ENCODE measurements at places on chromosomes 4 and X.
A peak's percentile ranks its signal among the peaks of the same experiment; 100 is the strongest.

DNA sequence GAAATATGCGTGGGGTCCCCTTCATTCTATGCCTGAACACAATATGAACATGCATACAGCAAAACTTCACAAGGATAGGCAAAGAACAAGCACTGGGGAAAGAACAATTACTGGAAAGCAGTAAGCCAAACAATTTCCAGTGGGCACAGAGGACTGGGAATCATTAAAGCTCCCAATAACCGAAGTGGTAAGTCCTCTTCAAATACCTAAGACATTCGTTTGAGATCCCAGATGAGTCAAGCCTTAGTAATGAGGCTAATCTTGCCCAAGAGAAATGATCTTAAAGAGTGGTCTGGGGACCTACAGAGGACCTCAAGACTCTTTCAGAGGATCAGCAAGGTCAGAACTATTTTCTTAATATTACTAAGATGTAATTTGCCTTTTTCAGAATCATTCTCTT lies 28.6 kb downstream of the ANAPC10 start:
- no peak for DNase-seq

- no peak for DNase-seq
Measured at GRCh38 chr4:147366164-147366563, 114.7 kb upstream of the EDNRA start.

DNA sequence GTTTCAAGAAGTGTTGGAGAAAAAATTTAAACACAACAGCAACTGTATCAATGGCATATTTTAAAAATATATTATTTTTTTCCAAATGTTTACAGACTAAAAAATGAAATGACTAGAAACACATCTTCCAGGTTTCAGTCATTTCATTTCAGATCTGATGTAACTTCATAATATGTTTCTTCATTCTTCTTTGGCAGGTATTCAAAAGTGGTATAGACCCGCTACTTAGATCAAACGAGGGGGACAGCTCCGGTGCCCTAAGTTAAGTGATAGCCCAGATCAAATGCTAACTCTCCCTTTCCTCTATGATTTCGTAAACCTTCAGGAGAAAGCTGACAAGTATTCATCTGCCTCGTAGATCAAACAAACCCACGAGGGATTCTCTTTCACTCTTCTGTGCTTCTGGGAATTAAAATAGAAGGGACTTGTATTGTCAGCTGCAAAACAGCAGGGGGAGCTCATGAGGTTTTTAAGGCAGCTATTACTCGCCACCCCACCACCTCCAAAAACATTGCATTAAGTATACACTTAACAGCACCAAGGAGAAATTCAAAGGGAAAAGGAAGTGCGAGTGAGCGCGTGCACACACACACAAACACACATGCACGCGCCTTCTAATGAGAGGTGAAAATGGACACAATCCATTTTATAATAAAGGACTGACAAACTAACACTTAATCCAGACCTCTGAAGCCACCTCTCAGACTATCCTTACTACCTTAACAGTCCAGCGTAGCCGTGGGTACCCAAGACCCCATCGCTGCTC lies 21.4 kb downstream of the HELT start:
- peak; percentile 69 for DNase-seq

DNA sequence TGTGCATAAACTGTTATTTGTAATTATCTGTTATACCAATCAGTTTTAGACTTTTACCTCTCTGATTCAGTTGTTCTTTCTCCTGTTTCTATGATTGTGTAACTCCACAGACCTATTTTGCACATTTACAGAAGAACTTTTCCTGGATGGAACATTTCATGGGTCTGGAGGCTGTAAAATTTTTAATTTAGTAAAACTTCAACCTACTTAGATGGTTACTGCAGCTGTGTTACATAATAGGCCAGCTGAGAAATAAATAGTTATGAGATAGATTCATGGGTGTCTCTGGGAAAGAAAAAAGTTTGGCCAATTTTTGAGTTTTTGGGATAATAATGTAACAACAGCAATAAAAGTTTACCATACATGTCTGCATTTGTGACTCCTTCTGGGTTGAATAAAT lies 253.5 kb downstream of the ARHGAP24 start:
- no peak for DNase-seq

DNA sequence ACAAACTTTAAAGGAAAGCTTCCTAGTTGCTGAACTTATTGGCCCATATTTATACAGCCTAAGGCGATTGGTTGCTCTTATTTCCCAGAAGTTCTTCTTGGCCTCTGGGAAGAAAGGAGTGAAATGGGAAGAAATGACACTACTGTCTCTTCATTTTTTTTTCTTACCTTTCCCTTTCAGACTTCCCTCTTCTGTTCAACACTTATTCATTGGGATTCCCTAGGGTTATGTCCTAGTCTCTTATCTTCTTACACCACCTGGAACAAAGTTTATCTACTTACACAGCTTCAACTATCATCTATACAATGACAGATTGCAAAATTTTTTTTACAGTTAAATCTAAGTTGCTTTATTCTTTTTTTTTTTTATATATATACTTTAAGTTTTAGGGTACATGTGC lies 68.0 kb downstream of the SNX12 start:
- no peak for DNase-seq

DNA sequence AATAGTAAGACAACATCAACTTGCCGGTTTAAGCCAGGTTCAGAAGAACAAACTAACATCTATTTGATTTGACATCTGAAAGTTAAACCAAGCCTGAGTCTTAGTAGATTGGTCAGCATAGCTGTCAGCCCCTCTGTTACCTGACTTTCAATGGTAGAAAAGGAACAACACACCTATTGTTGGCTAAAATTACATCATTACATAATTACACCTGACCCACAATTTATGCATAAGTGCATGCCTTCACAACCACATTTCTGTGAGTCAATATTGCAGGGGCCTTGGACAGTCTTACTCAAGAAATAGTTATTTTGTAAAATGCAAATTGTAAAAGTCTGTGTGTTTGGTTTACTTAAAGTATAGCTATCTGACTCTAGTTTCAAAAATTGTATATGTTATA lies 36.2 kb downstream of the EGFL6 start:
- DNase-seq, result no peak

DNA sequence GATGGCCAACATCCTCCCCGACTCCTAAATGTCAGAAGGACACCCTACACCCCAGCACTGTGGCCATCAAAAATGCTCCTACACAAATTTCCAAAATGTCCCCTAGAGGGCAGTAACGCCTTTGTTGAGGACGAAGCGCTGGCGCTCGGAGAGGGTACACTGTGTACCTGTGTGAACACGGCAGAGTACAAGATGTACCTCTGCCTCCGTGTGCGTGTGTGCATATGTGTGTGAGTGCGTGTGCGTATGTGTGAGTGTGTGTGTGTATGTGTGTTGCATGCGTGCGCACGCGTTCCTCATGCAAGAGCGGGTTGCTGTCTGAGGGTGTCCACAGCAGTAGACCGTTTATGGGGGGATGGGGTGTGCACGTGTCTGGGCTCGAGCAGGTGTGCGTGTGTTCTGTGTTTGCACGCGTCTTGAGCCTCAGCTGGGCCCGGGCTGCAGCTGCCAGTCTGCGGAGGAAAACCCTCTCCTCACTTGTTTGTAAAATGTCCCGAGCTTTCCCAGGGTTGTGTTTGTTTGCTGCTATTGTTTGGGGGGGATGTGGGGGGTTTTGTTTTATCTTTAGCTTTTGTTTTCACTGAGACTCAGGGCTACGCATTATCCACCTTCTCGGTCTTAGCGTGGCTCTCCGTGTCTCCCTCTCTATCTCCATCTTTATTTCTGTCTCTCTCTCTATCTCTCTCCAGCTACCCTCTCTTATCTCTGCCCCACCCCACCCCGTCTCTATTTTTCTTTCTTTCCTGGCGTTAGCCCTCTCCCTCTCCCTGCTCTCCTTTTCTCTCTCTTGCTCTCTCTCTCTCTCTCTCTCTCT lies 10.4 kb upstream of the TSPYL2 start:
- DNase-seq, result peak; percentile 85

DNA sequence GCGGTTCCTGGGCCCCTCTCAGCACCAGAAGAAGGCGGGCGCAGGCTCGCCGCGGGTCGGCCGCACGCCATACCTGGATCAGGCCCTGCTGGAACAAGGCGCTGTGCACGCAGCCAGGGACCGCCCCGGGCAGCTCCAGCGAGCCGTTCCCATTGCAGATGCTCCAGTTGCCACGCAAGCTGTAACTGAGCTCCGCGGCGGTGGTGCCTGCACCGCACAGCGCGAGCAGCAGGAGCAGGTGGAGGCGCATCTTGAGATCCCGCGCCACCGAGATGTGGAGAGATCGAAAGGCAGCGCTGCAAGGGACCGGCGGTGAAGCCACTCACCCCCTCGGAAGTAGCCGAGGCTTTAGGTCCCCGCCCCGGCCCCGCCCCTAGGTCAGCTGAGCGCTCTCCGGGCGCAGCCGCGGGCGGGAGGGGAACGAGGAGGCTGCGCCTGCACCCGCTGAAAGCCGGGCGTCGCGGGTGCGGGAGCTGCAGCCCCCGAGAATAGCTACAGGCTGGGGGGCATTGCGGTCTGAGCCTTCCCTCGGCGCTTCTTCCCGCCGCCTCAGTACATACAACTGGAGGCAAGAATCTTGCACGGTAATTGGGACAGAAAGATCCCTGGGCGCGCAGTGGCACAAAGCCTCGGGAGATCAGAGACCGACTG lies at the start of gene MANBA:
Gene MANBA (minus strand): TSS at position 324 of the 651 bp plus-strand sequence. CDS start 74 bp downstream, at position 250.
- DNase-seq, result peak; percentile 93

- DNase-seq, result no peak
Measured at GRCh38 chr4:17578482-17578891, 1.5 kb downstream of the LAP3 start.

GRCh38 chr4:13866881-13867280 lies 239.4 kb upstream of the BOD1L1 start:
- DNase-seq, result no peak

DNA sequence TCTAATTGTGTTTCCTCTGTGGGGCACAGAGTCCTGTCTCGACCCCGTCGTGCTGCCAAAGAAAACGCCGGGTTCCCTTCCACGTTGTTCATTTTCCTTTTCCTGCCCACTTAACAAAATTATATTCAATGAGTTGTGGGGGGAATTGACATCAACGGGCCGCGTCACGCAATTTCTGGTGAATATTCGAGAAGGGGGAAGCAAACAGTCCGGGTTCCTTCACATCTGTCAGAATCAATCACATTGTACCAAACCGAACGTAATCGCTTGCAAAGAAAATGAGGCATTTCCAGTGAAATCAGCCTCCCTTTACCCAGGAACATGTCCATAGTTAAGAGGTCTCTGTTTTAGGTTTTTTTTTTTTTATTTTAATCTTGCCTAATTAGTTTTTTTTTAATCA lies 243.5 kb downstream of the SHOX start:
- no peak for DNase-seq

DNA sequence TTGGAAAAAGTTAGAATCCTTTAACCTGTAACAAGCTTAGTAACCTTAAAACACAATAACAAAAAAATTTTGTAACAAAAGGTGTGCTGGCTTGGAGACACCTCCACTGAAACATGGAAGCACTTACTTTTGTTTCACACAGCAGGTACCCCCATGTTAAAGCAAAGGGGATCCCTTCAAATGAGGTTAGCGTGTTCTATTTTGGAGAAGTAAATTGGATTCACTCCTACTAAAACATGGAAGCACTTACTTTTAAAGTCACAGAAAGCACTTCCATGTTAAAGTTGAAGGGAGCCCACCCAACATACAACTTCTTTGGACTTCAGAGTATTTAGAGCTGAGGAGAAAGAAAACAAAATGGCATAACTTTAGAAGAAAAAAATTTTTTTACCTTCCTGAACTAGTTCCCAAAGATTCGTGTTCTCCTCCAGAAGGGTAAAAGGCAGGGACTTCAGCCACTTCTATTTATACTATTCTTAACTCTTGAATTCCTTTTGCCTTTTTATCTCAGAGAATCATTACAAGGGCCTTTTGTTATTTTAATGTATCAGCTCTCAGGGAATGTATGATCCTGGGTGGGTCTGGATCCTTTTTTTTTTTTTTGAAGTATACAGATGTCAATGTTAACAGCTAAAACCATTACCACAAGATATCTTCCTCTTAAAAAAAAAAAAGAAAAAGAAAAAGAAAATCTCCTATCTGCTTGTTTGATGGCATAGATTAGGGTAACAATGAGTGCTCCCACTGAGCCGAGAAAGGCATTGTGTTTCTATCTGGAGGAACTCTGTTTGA lies 11.5 kb downstream of the LARP7 start:
- no peak for DNase-seq

- DNase-seq, result no peak
Measured at GRCh38 chrX:108833993-108834392, 97.6 kb upstream of the IRS4 start.

DNA sequence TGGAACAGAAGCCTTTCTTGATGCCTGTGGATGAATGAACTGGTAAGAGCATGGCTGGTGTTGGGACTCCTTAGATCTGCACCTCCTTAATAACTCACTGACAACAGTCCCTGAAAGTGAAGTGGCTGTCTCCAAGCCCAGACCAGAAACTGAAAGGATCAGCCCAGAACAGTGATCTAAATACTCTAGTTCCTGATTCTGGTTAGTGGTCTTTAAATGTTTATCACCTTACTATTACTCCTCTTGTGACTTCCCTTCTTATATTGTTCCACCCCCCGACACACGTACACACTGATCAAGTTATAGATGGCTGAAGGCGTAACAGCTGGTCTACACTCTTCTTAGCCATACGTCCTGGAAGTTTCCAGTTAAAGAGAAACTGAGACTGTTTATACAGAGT lies 33.8 kb upstream of the ARMCX2 start:
- no peak for DNase-seq

GRCh38 chrX:9529223-9529622 lies 64.4 kb downstream of the TBL1X start:
- no peak for DNase-seq

DNA sequence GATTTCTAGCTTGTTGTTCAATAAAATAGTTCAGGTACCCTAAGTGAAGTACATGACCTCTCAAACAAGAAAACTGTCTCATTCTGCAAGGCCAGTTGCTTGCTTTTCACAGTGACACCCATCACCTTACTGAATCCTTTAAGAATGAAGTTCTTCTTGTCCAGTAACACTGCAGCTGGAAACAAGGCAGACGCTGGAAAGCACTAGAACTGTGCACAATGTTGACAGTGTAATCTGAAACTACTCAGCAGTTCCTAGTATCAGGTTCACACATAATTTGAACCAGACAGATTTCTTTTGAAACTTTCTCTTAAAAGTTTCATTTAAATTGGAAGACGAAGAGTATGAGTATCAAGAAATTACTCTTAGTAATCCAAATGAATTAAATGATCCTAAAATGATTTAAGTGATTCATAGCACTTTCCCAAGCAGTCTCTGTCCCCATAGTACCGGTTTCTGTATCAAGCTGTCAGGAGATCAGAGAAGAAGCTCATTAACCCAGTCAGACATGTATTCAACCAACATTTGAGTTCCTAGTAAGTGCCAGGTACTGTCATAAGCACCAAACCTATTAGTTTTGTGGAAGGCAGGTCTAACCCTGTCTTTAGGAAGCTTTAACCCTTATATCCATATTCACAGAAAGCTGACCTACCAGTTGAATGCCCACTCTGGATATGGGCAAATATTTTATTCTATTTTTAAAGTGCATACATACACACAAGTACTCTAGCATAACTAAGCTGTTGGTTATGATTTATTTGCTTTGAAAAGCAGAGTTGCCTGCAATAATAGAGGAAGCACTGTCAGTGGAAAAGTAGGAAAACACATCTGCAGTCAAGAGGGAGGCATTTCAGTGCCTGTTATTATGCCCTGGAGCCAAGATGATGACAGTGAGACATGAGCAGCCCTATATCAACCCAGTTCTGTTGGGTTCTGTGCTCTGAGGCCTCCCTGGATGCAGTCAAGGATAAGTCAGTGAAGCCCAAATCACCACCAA lies 63.6 kb downstream of the PALLD start:
- no peak for DNase-seq
